ENCODE measurements at places on chromosomes 3 and 15.

DNA sequence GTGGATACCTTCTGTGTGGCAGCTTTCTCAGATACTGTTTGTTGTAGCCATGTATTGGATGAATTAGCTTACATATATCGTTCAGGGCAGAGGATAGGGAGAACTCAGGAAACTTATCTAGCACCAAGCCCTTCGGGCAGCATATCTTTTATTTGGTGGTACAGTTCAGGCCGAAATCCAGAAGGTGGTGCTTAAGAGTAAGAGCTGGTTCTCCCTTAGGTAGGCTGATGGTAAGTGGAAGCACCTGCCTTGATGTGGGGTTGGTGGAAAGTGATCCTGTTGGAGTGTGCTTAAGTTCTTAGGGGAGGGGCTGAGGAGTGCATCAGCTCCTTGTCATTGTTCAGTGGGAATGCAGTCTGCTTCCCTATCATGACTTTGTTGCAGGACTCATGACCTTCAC is 187.5 kb downstream of the DOCK3 start:
- DNase-seq = peak; percentile 17

- peak; percentile 49 for DNase-seq
Measured at GRCh38 chr15:68783226-68784058, 37.3 kb downstream of the ANP32A start.

GRCh38 chr3:88725440-88726165 is 381.8 kb upstream of the EPHA3 start:
- peak; percentile 22 for DNase-seq

GRCh38 chr15:90571063-90571541 is 41.4 kb downstream of the CRTC3 start:
- peak; percentile 91 for DNase-seq

- no peak for DNase-seq
Measured at GRCh38 chr3:154730186-154730585, 300.2 kb upstream of the GPR149 start.

GRCh38 chr3:80355144-80355543 is 587.3 kb upstream of the ROBO1 start:
- DNase-seq = no peak

DNA sequence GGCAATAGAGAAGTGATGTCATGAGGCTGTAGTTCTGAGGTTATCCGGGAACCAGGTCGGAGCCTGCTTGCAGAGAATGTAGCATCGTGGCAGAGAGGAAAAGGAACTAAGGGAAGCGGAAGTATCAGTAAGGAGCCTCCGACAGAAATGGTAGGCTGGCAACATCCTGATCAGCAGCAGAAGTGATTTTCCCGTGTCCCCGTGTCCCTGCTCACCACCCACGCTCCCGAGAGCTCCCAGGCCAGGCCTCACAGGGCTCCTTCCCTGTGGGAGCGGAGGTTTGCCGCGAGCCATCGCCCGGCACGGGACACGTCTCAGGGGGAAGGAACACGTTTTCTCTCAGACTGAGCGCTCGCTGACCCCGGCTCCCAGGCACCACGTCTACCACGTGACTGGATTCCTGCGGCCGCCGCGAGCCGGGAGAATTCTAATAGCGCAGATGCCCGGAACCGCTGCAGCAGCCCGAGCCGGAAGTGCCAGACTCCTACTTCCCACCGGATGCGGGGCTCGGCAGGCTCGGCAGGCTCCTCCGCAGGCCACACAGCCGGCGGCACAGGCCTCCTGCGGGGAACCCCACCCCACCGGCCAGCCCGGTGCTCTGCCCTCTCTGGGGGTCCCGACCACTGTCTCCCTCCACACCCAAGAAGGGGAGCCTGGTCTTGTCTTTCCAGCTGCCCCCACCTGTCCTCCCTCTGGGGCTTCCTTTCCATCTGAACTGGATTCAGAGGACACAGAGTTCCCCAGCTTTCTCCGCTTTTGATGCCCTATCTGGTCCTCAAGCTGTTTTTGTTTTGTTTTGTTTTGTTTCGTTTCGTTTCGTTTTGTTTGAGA is 99.3 kb downstream of the BDH1 start:
- no peak for DNase-seq

GRCh38 chr3:15528854-15529537 is 7.5 kb upstream of the COLQ start:
- no peak for DNase-seq

DNA sequence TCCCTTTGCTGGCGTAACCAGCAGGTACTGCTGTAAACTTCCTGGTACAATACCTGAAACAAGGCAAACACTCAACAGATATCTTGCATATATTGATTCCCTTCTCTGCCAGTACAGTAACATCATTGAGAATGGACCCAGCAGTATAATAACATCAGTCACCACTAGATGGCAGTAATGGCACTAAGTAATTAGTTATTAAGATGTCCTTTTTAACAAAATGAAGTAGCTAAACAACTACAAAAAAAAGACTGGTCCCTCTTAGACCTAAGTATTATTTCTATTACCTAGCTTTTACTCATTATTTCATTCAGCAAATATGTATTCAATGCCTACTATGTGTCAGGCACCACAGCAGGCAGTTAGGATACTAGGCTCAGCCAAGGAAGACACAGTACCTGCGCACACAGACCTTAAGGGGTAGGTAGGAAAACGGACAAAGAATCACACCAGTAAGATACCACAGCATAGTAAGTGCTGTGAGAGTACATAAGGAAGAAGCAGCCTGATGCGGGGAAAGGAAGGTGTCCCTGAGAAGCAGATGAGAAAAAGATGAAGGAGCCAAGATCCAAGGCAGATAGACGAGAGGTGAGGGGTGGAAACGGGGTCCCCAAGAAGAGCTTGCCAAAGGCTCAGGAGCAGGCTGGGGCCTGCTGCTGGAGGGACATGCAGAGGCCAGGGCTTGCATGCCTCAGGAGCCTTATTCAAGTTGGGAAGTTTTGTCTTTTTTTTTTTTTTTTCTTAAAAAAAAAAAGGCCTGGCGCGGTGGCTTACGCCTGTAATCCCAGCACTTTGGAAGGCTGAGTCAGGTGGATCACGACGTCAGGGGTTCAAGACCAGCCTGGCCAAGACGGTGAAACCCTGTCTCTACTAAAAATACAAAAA is 102.7 kb upstream of the CHD2 start:
- peak; percentile 94 for DNase-seq

- DNase-seq = no peak
Measured at GRCh38 chr3:48950051-48950450, 31.4 kb downstream of the ARIH2 start.

- peak; percentile 20 for DNase-seq
Measured at GRCh38 chr3:78926523-78926922, 841.3 kb downstream of the ROBO1 start.

All from PC-3 (cell line).